ENCODE measurements at places on chromosomes 1 and 21.
A peak's percentile ranks its signal among the peaks of the same experiment; 100 is the strongest.

- no peak for ATAC-seq
These were observed 3.7 kb downstream of the LYPLAL1 start for GRCh38 chr1:219177363-219177762.

- peak; percentile 59 for ATAC-seq
These were observed 1.3 kb downstream of the RCOR3 start for GRCh38 chr1:211260141-211261107.

DNA sequence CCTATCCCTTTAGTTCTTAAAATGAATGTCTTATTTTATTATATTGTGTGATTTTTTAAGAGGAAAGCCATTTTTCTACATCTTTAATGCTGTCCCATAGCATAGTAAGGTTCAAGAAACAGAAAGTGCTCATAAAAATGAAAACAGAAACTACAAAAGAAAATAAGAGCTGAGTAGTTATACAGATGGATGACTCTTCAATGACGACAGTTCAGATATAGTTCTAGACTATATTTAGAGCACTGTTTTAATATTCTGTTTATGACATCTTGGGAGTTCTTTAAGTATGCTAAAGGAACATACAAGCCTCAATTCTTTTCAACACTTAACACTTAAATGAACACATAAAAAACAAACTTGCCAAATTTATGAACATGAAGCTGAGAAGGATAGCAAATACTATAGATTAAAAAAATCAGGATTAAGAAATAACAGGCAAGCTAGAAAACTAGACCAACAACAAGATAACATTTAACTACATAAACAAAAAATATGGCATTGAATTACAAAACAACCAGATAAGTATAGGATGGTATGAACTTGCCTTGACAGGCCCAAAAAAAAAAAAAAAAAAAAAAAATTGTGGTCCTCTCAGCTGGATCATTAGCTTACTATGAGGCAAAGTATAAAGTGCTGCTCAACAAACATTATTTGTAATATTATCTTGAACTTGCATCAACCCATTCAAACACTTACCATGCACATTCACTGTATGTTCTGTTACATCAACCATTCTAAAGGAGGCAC is 87.9 kb downstream of the ZZZ3 start:
- ATAC-seq, result no peak

- no peak for ATAC-seq
These were observed 122.6 kb downstream of the FCRL5 start for GRCh38 chr1:157429601-157430240.

- no peak for ATAC-seq
These were observed 6.1 kb upstream of the ETNK2 start for GRCh38 chr1:204157962-204158361.

DNA sequence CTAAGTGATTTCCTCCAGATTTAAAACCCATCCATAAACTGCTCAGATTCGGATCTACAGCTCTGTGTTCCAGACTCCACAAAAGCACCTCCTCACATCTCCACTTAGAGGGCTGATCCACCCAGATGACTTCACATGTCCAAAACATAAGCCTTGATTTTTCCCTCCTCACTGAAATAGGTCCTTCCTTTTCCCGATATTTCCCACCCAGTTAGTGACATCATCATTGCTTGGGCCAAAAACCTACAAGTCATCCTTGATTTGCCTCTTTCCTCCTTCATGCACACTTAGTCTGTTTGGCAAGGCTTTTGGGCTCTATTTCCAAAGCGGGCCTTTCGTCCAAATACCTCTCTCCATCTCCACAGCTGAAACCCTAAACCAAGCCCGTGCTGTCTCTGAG is 32.3 kb downstream of the CCDC185 start:
- ATAC-seq, result no peak

GRCh38 chr1:46772571-46772970 is 26.3 kb upstream of the CYP4B1 start:
- no peak for ATAC-seq

DNA sequence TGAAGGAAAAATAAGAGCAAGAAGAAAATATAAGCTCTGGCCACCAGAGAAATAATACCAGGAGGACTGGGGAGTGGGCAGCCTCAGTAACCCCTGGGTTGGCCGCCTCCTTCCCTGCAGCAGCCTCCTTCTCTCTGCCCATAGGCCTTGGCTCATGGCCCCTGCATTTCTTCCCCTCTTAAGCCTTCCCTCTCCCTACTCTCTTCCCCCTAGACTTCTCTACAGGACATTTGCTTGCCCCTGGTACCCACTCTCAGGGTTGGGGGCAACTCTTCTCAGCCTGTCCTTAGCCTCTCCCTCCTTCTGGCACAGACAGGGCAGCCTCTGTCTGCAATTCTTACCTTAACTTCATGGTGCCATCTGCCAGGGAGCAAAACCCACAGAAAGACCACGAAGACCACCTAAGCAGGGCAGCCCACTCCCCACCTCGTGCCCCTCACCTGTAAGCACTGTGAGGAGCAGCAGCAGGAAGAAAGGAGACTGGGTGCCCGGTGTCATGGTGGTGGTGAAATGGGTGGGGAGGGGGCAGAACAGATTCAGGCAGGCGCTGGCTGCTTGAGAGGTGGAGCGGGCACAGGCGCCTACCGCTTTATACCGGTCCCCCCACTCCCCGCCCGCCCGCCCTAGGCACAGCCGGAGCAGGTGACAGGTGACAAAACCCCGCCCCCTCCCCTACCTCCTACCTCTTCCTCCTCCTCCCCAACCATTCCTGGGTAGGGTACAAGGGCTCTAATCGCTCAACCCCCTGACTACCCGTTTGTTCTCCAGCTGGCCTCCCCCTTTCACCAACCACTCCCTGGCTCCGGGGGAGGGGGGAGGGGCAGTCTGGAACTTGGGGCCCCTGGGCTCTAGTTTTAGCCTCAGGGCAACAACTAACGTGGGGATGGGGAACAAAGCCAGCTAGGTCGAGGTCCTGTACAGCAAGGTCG is 15.1 kb downstream of the THBS3 start:
- ATAC-seq, result no peak

GRCh38 chr21:15063814-15064575 is 805 bp downstream of the NRIP1 start:
- peak; percentile 10 for ATAC-seq

- ATAC-seq, result no peak
These were observed 5.9 kb upstream of the DPT start for GRCh38 chr1:168734946-168735345.

- no peak for ATAC-seq
These were observed 64.7 kb downstream of the S1PR1 start for GRCh38 chr1:101301446-101302057.

DNA sequence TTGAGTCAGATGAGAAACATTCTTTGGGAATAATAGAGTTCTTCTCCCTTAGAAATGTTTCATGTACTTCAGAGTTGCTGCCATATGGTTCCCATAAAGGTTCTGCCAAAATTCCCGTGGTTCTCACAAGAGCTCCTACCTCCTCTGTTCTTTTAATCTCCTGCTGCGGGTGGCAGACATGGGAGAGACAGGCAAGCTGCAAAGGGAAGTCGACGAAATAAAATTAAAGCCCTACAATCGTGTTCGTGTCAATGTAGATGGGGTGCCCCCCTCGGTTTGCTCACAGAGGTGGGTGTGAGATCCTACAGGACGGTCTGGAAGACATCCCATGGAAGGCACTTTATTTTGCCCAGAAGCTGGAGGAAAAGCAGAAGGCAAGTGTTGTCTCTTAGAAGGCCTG is 276.0 kb downstream of the RWDD3 start:
- no peak for ATAC-seq

- ATAC-seq, result no peak
These were observed 1.4 kb upstream of the PAFAH2 start for GRCh38 chr1:25999041-25999800.

GRCh38 chr1:97911266-97912215 is 9.3 kb downstream of the DPYD start:
- no peak for ATAC-seq

DNA sequence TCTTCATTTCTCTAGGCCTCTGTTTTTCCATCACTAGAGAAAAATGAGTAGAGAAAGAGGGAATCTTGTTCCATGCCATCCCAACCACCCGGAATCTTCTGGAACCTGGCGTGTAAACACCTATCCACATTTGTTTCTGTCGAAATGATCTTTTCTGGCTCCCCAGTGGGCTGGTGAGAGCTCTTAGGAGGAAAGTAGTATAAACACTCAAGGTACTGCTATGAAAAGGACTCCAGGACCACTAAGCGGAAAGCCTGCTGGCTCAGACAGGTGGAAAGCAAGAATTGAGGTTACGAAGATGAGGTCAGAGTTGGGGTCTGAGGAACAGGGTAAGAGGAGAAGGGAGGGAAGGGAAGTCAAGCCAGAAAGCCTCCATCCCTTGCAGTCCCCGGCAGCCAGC is 90.8 kb downstream of the PLXNA2 start:
- ATAC-seq, result no peak

- no peak for ATAC-seq
These were observed 779 bp downstream of the SLC44A3 start for GRCh38 chr1:94820936-94821335.

- no peak for ATAC-seq
These were observed 363.5 kb downstream of the KCNH1 start for GRCh38 chr1:210770396-210770984.

DNA sequence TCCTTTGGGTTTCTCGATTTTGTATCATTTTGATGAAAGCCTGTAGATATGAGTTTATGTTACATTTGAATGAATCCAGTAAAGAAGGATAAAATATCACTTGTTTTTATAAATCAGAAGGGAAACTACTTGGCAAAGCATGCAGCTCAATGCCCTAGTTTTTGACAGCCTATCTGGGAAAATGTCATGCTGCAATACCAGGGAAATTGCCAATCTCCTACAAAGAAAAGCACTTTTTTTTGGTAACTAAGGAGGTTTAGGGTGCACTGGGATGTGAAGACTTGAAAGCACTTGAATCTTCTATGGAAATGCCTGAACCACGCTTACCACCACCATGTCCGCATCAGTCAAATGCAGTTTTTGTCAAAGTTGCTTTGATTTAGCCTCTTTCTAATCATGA is 446.9 kb upstream of the LRRC7 start:
- ATAC-seq, result no peak

DNA sequence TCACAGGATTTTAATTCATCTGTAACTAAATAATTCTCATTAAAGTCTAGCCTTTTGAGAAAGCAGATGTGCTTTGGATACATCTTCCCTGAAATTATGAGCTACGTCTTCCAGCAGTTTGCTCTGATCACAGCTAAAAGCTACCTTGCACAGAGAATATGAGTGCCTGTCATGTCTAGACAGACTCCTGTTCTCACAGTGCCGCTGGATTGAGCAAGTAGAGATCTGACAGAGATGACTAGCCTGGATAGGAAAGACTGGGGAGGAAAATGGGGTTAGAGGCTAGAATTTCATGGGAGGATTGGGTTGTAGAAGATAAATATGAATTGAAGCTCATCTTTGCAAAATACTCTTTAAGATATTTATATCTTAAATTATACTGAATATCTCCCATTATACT is 24.1 kb downstream of the CEPT1 start:
- no peak for ATAC-seq

- no peak for ATAC-seq
These were observed 962.0 kb downstream of the PLA2G4A start for GRCh38 chr1:187790724-187791123.

DNA sequence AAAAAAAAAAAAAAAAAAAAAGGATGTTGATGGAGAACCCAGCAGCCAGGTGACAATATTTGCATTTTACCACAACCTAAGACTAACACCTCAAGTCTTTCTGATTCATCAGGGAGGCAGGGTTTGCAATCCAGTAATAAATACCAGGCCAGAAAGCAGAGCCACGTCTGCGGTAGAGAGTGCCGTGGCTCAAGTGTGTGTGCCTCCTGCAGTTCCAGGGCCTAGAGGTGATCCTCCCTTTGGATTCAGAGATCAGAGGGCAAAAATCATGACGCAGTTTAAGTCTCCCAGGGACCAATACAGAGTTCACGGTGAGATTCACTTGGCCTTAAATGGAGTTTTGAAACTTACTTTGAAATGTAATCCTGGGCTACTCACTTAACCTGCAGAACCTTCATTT is 34.9 kb downstream of the TMCO4 start:
- no peak for ATAC-seq

- ATAC-seq, result no peak
These were observed 4.8 kb downstream of the PSMD4 start for GRCh38 chr1:151259351-151259750.

DNA sequence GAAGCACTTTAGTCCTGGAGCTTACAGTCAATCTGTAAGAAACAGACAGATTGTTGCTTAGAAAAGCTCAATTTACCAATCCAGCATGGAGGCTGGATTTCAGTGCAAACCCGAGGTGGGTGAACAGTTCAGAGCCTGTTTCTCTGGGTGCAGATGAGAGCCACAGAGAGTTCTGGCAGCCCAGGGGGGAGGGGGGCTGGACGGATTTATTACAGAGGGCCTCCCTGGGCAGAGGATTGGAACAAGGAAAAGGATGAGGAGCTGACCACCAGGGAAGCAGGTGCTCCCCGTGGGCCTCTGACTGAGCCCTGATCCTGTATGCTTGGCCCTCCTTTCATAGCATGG is 38.0 kb upstream of the EPS8L3 start:
- no peak for ATAC-seq

GRCh38 chr1:199089393-199090122 is 450.7 kb downstream of the PTPRC start:
- peak; percentile 95 for ATAC-seq

- ATAC-seq, result no peak
These were observed 32.6 kb downstream of the TMEM200B start for GRCh38 chr1:29090937-29091618.

DNA sequence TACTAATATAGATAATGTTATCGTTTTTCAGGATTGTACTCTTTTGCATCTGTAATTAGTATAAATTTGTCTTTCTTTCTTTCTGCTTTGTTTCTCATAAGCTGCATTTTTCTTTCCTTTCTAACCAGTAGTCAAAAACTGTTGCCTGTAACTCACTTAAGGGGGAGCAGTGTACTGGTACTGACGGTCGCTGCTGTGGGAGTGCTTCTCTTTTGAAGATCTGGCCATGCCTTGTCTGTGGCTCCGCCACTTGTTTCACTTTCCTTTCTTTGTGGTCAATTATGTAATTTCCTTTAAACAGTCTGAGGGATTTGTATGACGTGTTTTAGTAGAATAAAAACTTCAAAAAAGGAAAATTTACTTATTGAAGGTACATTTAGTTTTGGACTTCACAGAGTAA is 37.0 kb downstream of the MIA3 start:
- peak; percentile 98 for ATAC-seq

GRCh38 chr1:20282533-20282932 is 8.1 kb upstream of the VWA5B1 start:
- ATAC-seq, result no peak

GRCh38 chr21:44858791-44859190 is 14.7 kb downstream of the PTTG1IP start:
- ATAC-seq, result no peak

GRCh38 chr1:8435569-8436071 is 117.7 kb downstream of the SLC45A1 start:
- no peak for ATAC-seq

GRCh38 chr1:3342960-3343359 is 111.5 kb upstream of the ARHGEF16 start:
- no peak for ATAC-seq
